Ammon's horn (tissue), 1 donor: ENCODE measurements at places on chromosomes 6 and 20.

DNA sequence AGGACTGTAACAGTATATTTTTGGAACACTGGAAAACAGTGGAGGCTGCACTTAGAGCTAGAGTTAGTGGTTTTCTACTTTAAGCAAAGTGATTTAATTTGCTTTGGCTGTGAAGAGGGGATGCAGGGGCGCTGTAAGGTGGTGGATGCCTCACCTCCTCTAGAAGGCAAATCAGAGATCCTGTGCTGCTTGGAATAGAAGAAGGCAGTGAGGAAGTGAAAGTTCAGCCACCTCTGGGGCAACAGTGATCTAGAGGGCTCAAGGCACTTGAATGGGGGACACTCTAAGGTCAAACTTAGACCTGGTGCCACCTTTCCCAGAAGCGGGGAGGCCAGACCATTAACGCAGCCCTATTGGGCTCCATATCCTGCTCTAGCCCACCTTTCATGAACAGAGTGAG, 19.0 kb upstream of the SNRPB2 start:
- no peak for DNase-seq

DNA sequence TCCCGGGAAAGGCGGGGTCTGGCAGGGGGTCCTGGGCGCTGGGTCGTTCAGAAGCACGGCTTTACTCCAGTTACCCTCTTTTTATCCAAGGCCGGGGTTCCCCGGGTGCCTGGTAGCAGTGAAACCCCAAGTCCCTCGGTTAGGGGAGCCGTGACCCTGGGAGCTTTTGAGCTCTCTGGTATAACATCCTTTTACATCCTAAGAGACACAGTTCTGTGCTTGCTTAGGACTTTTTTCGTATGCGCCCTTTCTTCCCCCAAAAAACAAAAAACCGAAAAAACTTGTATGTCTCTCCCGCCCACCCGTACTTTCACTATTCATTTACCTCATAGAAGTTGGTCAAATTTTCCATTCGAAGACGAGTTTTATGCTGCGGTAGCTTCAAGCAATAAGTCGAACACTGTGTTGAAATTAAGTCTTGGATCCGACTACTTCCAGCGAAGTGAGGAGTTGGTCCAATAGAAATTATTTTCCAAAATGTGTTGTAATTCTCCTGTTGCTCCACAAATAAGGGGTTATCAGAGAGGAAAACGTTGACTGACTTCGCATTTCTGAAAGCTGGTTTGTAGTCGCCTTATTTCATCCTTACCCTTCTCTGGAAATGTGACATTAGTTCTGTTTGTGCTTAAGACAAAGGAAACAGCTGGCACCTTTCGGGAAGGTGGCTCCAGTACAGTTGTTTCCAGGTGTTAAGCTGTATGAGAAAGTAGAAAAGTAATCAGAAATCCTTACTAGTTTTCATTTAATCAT, 816 bp upstream of the MAN1A1 start:
- no peak for DNase-seq

GRCh38 chr6:7249946-7250643, 62.9 kb downstream of the SSR1 start:
- DNase-seq: no peak

DNA sequence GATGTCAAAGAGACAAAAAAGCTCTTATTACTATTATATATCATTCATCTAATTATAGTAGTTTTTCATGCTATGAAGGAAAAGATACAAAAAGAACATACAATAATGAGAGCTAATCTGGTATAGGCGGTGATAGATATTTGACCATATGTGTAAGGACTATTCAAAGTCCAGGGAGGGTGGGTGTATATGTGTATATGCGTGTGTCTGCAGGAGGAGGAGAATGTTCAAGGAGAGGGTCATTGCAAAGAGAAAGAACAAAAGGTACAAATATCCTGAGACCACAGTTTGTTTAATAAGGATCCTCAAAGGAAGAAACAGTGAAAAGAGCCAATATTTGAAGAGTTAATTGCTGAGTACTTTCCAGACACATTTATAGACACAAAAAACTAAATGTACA, 1288.6 kb upstream of the CITED2 start:
- DNase-seq: no peak

GRCh38 chr6:28742668-28743270, 181.0 kb downstream of the TRIM27 start:
- no peak for DNase-seq

DNA sequence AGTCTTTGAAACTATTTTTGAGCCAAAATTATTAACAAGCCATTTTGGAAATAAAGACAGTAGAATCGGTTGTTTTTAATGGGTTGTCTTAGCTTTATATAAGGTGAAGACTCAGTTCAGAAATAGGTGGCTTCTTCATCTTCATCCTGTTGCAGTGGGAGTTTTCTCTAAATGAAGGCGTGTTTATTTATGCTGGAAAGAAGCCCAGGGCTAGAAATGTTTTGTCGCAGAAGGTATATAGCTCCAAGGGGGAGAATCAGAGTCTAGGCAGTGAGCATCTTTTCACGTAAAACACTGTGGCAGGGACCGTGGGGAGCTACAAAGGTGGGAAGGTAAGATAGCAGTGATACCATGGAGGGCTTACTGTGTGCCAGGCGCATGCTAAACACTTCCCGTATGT, 34.3 kb downstream of the FARS2 start:
- no peak for DNase-seq

GRCh38 chr6:36858407-36858981, 16.1 kb downstream of the PPIL1 start:
- no peak for DNase-seq

DNA sequence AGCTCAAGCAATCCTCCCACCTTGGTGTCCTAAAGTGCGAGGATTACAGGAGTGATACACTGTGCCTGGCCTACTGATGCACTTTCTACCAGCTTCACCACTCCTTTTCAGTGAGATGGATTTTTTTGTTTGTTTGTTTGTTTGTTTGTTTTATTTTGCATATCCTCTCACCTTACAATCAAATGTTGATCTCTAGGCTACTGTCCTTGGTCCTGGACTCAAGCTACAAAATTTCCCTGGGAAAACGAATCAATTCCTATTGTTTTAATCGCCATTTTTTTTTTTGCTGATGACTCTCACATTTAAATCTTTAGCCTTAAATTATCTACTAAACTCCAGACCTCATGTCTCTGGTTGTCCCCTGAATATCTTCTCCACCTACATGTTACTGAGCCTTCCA, 3.5 kb upstream of the RIPPLY2 start:
- DNase-seq: no peak

DNA sequence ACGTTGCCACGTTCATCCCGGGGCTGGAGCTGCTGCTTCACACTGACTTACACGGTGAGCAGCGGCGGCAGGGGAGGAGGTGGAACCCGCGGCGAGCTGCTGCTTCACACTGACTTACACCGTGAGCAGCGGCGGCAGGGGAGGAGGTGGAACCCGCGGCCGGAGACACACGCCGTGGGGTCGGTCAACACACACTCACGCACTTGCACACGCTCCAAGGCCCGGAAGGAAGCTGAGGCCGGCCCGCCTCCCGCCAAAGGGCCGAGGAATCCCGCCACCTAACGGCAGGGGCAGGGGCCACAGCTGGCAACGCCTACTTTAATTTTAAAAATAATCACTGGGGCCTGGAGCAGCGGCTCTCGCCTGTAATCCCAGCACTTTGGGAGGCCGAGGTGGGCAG, 94.4 kb upstream of the FOXC1 start:
- DNase-seq: no peak

- DNase-seq: peak; percentile 42
These were observed 402.7 kb downstream of the TAF4 start for GRCh38 chr20:61662968-61663331.

GRCh38 chr6:31470801-31471200, 27.1 kb upstream of the MICB start:
- DNase-seq: no peak

GRCh38 chr20:62550087-62550632, 74.4 kb upstream of the GATA5 start:
- DNase-seq: no peak

DNA sequence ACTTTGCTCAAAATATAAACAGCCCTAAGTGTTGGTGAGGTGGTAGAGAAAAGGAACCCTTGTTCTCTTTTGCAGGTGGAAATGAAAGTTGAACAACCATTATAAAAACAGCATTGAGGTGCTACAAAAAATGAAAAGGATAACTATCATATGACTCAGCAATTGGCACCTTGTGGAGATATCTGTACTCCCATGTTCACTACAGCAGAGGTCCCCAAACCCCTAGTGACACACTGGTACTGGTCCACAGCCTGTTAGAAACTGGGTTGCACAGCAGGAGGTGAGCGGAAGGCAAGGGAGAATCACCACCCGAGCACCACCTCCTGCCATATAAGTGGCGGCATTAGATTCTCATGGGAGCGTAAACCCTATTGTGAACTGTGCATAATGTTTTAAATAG, 267.4 kb upstream of the THEMIS start:
- no peak for DNase-seq

- DNase-seq: no peak
These were observed 13.9 kb upstream of the SULF2 start for GRCh38 chr20:47799116-47799715.

DNA sequence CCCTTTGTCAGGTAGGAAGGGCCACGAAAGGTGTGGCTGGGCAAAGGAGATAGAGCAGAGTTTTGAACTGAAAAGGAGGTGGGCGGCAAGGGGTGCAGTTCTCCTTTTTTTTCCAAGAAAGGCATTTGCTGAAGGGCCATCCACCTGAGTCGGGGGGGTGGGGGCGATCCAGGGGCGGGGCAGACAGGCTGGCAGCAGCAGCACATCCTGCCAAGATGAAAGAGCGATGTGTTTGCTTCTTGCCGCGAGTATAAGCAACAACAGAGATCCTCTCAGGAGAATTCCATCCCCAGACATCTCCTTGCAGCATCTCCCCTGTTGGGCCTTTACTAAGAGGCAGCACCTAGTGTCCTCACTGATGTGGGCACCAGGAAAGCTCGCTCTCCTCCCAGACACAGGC, 516.5 kb downstream of the CD83 start:
- no peak for DNase-seq

GRCh38 chr6:79257381-79258205, 23.1 kb upstream of the HMGN3 start:
- DNase-seq: no peak

DNA sequence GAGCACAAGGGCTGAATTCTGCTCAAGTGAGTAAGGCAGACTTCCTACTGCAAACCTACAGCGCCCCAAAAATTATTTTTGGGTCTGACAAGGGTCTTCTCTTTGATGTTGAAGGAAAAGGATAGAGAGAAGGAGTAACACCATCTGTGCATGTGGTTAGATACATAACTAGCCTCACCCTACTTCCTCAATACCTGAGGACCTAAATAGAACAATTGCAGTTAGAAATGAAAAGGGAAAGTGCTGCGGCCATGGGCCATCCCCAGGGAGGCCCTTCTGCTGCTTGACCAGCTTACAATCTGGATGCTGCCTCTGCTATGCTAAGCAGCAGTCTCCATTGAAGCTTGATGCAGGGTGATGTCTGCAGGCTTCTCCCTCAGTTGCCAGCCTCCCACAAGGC, 63.2 kb upstream of the ARMH2 start:
- DNase-seq: no peak

- no peak for DNase-seq
These were observed 375.2 kb upstream of the PLCB4 start for GRCh38 chr20:8693709-8694108.

GRCh38 chr6:156564127-156564806, 212.9 kb upstream of the ARID1B start:
- peak; percentile 84 for DNase-seq

DNA sequence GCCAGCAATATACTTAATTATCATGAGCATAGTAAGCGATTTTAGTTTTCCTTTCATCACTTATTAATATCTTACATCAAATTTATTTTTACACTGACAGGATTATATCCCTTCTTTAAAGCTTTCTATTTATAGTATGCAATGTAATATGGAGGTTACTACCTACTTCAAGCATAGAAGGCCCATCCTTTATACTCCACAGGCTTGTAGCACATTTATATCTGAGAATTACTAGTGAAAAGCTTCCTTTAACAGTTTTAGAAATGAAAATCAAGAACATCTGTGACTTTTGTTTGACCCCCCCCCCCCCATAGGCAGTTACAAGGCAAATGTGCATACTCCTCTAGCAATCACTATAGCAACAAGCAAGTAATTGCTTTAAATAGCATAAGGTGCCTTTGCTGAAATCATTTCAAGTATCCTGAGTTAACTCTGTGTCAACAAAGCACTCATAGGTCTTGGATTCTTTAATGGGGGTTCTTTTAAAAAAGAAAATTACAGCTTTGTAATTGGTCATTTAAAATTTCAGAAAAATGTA, 917.7 kb downstream of the PHF3 start:
- no peak for DNase-seq

DNA sequence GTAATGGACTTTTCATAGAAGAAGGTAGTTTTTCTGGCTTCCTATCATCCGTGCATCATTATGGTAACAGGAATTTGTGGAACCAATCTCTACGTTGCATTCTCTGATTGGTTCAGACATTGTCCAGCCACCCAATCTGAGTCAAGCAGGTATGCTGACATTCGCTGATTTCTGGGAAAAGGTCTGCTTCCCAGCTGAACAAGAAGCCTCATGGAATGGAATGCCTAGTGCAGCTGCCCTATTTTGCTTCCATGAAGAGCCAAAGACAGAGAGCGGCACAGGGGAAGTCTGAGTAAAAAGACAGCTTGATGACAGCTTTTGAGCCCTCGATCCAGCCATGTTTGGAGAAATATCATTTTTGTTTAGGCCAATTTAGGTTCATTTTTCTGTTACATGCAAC, 38.5 kb upstream of the TXLNB start:
- no peak for DNase-seq

DNA sequence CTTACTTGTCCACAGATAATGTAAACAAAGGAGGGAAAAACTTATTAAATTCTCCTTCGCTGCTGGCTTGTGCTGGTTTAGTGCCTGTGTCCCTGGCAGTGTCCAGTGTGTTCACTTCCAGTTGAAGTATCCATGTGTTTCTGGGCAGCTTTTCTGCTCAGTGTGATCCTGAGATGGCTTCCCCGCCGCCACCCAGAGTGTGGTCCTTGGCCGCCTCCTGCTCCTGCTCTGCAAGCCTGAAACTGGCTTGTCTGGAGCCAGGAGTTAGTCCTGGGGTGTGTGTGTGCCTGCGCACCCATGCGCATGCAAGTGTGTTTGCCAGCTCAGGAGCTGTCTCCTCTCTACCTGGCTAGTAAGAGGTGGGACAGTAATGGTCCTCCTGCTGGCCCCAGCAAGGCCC, 7.2 kb downstream of the BTBD3 start:
- no peak for DNase-seq

DNA sequence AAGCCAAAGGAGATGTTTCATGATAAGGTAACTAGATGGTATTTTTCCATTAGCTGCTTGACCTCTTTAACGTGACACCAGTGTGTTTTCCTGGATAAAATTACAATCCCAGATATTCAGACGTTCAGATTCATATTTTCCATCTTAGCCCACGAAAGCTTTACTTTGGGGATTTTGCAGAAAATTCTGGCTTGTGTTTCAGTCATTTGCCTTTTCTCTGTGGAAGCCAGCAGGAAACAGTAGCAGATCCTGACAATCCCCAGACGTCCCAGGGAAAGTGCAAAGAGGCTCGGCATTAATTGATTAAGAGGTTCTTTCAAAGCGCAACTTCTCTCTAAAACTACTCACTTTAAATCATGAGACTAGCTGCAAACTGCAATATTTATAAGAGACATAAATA, 243.6 kb downstream of the UST start:
- DNase-seq: no peak
